ENCODE measurements at places on chromosomes 16 and 17.

- DNase-seq = peak; percentile 99
Observed at GRCh38 chr16:22190776-22191531, 15.1 kb upstream of the EEF2K start.

DNA sequence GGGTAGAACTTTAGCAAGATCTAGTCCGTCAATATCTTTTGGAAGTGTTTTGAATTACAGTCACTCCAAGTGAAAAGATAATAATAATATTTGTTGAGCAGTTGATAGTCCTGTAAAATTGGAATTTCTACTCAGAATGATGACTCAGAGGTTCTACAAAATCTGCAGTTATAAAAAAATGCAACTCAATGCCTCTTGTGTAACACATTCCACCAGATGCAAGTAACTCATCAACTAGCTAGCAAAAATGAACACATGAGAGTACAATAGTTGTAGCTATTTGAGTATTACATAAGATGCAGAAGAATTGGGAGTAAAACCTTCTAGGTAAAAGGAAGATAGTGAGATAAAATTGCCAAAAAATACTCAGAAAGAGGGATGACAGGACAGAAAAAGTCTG, 177.2 kb downstream of the CDH8 start:
- no peak for DNase-seq

- no peak for DNase-seq
Observed at GRCh38 chr17:45040459-45040858, 11.0 kb downstream of the DCAKD start.

DNA sequence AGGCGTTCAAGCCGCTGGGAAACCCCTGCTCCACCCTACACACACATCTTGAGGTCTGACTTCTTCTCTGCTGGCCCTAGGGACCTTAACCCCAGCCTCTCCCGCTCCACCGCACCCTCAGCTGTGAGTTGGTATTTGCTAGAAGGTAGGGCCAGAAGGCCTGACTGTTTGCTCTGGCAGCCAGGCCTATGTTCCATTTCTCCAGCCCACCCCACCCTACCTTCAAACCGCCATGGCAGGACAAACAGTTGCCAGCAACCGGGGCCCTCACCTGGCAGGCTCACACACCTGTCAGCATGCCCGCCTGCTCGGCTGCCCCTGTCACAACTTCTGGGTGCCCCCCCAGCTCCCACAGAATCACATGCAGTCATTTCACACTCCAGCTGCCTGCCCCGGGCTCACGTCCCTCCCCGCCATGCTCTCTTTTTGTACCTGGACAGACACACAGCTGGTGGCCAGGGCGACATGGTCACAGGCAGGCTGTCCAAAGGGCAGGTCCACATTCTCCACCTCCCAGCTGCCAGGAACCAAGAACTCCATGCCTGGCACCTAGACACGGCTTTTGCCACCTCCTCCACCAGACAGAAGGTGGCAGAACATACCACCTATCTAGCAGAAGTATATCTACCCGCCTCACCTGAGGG, 2.6 kb upstream of the ATP2A3 start:
- DNase-seq = no peak

- peak; percentile 95 for DNase-seq
Observed at GRCh38 chr16:8621572-8622314, at the start of gene METTL22. TSS of gene METTL22 (plus strand) at chr16:8621698. CDS start at chr16:8625666, 3,968 bp downstream.

DNA sequence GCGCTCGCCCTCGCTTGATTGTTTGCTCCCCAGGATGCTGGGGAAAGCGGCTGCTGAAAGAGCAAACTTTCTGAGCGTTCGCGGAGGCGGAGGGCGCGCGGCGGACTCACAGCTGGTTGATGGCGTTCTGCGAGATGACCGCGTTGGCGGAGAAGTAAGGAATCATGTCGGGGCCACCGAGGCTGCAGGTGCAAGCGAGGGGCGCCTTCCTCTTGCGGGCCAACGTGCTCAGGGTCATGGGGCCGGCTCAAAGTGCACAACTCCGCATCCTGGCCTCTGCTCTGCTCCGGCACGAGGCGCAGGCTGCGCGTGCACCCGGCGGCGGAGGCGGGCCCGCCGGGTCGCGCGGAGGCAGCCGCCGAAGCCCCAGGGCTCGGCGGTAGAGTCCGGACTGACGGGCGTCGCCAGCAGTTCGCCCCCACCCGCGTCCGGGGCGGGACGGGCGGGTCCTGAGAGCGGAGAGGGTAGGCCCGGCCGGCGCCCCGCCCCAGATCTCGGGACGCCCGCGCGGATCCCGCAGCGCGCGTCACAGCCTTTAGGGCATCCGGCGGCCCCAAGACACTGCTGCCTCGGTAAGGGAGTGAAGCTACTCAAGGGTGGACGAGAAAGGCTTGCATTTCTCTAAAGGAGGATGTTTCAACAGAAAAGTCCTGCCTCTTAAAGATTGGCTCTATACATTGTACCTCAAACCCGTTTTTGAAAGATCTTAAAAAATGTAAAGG, 138.5 kb upstream of the CORO6 start:
- DNase-seq = peak; percentile 94

DNA sequence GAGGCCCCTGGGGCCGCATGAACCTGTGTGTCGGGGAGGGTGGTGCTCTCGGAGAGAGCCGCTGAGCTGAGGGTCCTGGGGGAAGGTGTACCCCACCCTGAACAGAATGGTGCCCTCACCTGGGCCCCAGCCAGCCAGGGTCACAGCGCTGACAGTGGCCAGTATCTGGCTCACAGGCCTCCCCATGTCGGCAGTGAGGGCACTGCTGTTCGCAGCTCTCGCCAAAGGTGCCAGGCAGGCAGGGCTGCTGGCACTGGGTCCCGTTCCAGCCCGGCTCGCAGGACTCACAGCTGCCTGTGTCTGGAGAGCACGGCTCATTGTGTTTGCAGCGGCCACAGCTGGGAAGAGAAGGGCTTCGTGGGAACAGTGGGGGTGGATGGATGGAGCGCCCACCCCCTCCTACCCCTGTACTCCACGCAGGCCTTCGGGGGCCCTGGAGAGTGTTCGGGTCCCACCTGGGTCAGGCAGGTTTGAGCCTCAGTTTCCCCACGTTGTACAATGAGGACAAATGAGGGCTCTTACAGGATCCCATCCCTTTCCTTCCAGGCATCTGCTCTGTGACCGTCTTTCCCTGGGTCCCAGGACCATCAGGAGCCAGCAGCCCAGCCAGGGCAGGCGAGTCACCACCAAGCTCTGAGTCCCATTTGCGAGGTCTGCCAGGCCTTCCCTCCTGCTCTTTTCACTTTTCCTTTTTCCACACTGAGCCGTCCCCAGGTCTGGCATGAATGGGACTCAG, 5.0 kb downstream of the SCARF1 start:
- no peak for DNase-seq

GRCh38 chr16:20866145-20866772, 33.9 kb downstream of the DCUN1D3 start:
- peak; percentile 18 for DNase-seq

GRCh38 chr17:77958716-77959125, 218 bp downstream of the TNRC6C start:
- no peak for DNase-seq

- no peak for DNase-seq
Observed at GRCh38 chr17:60355663-60356594, 36.0 kb downstream of the USP32 start.

DNA sequence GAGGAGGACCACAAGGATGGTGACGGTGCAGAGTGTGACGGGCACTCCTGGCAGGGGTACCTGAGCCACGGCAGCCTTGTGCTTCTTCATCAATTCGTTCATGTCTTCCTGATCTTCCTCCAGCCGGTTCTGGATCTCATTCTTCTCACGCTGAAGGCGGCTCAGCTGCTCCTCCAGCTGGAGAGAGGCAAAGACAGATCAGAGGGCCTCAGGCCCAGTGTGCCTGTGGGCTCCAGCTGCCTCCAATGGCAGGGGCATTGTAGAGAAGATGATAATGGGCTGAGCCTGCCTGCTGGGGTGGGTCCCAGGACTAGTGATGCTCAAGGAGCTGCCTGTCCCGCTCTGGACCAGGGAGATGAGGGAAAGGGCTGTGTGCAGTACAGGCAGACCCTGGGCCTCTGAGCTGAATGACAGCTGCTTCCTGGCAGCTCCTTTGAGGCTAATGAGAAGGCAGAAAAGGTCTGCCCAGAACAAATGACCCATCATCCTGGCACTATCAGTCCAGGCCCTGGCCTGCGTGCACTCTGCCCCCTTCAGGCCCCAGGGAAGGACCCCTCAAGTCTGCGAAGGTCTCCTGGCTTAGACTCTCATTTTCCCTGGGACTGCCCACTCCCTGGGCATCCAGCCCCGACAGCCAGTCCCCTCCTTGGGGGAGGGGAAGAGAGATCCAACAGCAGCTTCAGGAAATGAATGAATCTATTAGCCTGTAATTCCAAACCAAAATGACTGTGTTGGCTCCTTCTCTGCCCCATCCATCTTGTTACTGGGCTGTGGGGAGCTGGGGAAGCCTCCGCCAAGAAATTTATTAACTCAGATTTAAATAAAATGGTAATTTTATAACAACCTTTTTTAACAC, 48.0 kb downstream of the PIPOX start:
- no peak for DNase-seq

DNA sequence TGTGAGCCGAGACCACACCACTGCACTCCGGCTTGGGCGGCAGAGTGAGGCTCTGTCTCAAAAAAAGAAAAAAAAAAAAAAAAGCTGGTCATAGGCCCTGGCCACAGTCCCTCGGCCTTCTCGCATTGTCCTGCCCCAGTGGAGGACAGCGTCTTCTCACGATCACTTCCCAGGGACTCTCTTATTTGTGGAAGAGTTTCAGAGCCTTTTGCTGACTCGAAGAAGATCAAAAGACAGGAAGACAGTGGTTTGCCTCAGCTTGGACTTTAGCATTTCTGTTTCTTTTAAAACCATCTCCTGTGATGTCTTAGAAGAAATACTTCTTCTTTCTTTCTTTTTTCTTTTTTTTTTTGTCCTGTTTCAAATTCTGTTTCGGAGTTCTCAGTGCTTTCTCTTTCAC, 210.0 kb downstream of the FTO start:
- DNase-seq = no peak

GRCh38 chr17:37702598-37702997, 42.3 kb downstream of the HNF1B start:
- DNase-seq = no peak

DNA sequence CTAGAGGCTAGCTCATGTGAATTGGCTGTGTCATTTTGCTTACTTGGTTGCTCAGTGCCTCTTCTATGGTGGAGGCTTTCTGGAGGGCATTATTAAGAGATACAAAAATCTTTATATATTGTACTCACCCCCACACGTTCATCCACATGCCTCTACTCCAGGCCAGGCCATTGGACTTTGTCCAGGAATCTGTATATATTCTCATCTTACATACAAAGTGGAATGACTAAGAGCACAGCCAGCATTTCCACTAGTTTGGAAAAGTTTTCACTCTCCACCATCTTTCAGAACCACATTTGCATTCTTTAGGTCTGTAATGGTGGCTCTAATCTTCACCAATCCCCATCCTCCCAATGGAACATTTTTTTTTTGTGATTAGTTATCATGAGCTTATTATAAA, 4.8 kb upstream of the GLG1 start:
- DNase-seq = no peak

DNA sequence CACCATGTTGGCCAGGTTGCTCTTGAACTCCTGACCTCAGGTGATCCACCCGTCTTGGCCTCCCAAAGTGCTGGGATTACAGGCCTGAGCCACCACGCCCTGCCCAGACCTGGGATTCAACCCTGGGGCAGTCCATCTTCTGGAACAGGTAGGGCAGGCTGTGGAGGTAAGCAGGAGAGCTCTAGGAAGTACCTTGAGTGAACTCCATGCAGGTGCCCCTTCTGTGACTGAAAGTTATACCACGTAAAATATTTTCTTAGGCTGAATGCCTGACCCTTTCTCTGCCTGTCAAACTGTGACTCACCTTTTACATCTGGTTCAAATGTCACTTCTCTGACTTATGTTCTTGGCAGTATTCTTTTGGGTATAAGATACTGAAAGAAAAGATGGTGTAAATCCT, 86.7 kb upstream of the ELAC2 start:
- no peak for DNase-seq

DNA sequence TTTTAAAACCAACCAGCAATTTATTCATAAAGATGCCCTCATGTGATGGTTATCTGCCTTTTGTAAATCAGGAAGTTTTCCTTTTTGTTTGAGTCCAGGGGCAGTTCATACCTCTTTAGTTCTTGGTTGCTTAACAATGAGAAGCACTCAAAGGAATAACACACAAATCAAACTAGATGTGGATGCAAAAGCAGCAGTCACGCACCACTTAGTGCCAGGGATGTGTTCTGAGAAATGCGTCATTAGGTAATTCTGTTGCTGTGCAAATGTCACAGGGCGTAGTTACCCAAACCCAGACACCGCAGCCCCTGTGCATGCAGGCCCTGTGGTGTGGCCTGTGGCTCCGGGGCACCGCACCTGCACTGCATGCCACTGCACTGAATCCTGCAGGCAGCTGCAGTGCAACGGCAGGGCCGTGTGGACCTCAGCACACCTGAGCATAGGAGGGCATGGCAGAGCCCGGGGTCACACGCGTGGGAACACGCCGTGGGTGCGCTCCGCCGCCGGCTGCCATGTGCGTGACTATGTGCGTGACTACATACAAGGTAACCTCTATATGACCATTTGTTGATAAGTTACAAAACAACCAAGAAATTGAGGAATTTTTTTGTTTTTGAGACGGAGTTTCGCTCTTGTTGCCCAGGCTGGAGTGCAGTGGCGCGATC, 39.6 kb downstream of the PKD1 start:
- DNase-seq = no peak

DNA sequence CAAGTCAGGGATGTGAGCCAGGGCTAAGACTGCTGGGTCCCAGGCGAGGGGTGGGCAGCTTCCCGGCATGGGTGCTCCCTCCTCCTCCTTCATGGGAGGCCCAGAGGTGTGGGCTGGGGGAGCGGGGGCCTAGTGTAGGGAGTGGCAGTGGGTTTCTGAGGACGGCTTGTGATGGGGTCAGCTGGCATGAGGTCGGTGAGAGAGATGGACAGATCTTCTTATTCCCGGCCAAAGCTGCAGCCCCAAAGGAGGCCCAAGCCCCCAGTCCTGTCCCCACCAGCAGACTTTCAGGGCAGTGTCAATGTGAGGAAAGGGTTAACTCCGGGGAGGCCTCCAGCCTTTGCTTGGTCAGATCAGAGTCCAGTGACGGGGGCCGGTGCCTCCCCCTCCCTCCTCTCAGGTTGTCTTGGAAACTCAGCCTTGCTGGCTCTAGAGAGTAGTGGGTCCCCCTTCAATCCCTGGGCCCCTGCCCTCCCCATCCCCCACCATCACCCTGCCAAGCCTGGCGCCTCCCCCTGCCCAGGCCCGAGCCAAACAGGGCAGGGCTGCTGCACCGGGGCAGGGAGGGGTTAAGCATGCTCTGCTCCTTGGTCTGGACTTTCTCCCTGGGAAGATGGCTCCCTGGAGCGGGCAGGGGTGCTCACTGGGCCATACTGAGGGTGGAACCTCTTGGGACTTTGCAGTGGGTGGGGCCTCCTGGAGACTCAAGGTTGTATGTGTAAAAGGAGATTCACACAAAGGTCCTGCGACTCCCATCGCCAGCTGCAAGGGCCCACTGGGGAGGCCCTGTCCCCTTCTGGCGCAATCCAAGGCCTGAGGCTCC, 12.4 kb downstream of the NAT9 start:
- DNase-seq = no peak

DNA sequence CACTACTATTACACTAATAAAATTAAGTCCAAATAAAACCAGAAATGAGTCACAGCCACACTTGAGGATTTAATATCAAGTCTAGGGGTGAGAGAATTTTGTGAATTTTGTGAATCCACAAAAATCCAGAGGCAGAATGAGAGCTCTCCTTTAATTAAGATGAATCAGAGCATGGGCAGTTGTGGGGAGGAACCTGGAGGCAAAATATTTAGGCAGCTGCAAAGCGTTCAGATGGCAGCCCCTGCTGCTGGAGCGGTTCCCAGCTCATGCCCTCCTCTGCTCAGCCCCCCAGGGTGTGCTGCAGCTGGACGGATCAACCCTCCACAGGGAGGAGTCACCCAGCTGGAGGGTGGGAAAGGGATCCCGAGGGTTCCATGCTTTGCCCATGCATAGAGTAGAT, 43.4 kb upstream of the IRX6 start:
- no peak for DNase-seq

All from activated CD4-positive, alpha-beta T cell treated with anti-CD3 and anti-CD28 coated beads for 48 hours (primary cell).